ENCODE measurements at places on chromosomes 3 and 15.

GRCh38 chr3:115617591-115617990 lies 5.7 kb upstream of the GAP43 start:
- no peak for DNase-seq

DNA sequence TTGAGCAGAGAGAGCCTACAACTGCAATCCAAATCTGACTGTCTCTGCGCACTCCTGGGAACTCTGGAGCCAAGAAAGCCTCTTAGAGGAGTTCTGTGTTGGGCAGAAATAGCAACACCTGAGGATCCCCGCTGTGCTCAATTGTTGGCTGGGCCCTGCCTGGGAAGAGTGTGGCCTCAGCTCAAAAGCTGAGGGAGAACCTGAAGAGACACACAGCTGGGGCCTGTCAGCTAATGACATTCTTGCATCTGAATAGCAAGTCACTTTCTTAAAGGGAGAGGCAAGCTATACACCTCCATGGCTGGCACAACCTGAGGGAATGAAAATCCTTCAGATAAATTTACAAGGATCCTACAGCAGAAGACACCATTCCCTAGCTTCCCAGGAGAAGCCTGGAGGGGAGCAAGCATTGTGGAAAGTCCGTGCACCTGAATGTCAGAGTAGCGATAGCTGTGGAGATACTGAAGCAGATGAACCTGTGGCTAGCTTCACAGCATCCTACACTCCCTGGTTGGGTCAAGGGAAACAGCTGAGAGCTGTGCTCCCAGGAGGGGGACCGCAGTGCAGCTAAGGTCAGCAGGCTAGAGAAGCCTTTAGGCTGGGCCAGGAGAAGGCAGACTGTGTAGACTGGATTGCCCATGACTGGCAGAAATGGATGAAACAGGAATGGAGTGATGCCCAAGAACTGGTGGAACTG lies 159.9 kb upstream of the PFN2 start:
- no peak for DNase-seq

DNA sequence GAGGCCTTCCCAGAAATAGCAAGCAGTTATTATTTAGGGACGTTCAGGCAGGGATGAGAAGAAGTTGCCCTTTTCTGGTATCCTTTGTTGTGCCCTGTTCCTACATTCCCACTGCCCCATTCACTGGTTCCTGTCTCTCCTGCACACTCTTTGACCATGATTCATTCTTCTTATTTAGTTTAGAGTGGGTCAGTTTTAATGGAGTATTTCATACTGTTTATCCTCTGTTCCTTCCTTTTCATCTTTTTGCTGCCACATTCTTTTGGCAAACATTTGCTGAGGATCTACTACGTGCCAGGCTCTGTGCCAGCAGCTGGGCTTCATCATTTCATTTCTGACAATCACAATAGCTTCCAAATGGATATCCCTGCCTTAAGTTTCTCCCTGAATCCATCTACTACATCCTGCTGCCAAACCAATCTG lies 11.8 kb upstream of the EID1 start:
- no peak for DNase-seq

- no peak for DNase-seq
These were observed 84.5 kb downstream of the COL6A6 start for GRCh38 chr3:130601442-130601971.

- no peak for DNase-seq
These were observed 111.5 kb downstream of the FBN1 start for GRCh38 chr15:48533982-48534381.

- no peak for DNase-seq
These were observed 231.9 kb downstream of the DTWD1 start for GRCh38 chr15:49852756-49853155.

- no peak for DNase-seq
These were observed 29.9 kb downstream of the IL5RA start for GRCh38 chr3:3080309-3080708.

GRCh38 chr3:70982700-70983140 lies 600.8 kb downstream of the FOXP1 start:
- no peak for DNase-seq

- no peak for DNase-seq
These were observed 8.8 kb downstream of the DLL4 start for GRCh38 chr15:40937762-40938535.

DNA sequence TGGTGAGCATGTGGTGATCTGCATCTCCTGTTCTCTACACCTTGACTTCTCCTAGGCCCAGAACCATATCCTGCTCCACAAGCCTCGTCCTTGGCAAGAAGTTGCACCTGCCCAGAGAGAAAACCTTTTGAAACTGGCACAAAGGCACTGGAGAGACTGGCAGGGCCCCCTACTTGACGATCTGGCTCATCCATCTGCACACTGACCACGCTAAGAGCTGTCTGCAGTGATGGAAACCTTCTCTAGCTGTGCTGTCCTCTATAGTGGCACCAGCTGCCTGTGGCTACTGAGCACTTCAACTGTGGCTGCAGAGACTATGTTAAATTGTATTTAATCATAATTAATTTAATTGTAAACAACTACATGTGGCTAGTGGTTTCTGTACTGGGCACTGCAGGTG lies 26.2 kb upstream of the SRP14 start:
- no peak for DNase-seq

DNA sequence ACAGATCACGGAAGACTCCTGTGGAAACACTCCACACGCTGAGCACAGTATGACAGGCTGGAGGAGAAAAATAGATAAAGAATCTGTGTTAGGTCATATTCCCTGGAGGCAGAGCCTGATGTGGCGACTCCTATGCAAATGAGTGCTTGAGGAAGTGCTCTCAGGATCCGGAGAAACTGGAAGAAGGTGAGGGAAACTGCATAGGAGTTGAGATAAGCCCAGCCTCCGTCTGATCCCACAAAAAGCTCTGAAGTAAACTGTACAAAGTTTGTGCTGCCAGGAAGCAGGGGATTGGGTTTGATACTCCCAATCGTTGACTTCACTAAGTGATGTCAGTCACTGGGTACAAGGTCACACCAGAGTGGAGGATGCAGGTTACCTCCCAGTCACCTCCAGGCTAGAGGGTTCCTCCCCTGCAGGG lies 33.4 kb downstream of the OSBPL10 start:
- DNase-seq = no peak

GRCh38 chr3:184954251-184954650 lies 142.3 kb downstream of the VPS8 start:
- no peak for DNase-seq

DNA sequence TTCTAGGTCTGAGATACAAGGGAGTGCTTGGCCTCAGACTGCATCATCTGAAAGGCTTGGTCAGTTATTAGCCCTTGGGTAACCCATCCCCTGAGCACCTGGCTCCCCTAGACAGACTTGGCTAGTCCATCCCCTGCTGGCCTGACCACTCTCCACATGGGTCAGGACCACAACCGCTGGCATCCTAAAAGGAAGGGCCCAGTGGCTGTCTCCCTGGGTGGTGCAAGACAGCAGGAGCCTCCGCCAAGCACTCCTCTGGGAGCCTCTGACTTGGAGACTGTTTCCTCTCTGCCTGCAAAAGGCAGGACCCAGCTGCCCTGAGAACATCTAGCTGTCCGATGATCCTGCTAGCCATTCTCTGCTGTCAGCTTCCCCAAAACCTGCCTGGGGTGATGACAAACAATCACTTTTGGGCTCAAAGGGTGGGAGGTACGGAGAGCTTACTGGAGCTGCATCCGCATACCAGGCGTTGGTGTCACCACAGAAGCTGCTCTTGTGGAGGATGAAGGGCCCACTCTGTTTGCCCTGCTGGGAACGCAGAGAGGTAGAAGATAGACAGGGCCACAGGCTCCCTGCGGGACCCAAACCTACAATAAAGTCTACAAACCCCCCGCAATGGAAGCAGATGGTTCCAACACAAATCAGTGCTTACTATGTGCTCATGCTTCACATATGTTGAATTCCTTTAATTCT lies 108.0 kb upstream of the PRR20G start:
- DNase-seq = no peak

GRCh38 chr3:69288161-69288895 lies 97.6 kb downstream of the FRMD4B start:
- no peak for DNase-seq

GRCh38 chr3:115204475-115204874 lies 57.4 kb upstream of the ZBTB20 start:
- DNase-seq = no peak

GRCh38 chr3:169179321-169179720 lies 484.2 kb downstream of the MECOM start:
- DNase-seq = no peak

- no peak for DNase-seq
These were observed 55.1 kb upstream of the PIK3CB start for GRCh38 chr3:138889792-138890191.

- no peak for DNase-seq
These were observed 983.7 kb downstream of the MCTP2 start for GRCh38 chr15:95215017-95215416.

DNA sequence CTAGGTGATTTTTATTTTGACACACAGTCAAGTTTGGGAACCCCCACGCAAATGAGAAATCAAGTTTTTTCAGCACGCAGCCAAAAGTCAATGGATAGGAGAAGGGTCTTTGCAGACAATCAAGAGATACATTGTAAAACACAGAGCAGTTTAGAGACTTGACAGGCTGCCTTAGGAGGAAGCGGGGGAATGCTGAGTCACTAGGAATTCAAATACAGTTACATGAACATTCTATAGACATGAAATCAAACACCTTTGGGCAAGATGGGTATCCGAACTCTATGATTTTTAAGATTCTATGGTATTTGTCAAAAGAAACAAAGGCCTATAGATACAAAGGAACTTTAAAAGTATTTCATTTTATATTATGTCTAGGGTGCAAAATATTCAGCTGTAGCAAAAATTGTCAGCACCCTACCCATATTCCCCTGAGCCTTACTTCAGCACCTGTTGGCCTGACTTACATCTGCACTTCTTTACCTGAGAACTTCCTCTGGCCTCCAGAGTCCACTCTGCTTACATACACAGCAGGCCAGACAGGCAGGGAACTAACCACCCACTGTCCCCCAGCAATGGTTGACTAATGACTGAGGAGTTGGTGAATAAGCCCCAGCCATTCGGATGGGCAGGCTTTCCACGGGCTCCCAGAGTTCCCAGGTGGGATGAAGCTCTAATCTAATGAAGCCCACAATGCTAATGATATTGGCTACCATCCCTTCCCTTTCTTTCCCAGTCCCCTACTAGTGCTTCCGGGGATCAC lies 289.3 kb upstream of the RORA start:
- no peak for DNase-seq

DNA sequence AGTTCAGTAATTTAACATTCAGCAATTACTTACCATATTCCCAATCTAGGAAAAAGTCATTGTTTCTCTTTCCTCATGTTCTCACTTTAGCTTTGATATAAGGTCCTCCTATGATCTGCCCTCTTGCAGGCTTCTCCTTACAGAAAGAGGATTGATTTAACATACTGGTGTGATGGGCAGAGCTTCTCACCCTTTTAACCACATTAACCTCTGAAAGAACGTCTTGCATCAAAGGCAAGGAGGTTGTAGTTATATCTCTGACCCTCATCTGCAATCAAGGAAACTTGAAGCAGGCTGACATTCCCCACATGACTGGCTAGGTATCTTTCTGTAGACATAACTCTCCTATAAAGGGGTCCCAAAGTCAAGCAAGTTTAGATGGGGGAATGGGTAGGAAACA lies 39.5 kb downstream of the BTLA start:
- DNase-seq = no peak

- DNase-seq = no peak
These were observed 236.0 kb downstream of the VPS13C start for GRCh38 chr15:61824291-61824690.

DNA sequence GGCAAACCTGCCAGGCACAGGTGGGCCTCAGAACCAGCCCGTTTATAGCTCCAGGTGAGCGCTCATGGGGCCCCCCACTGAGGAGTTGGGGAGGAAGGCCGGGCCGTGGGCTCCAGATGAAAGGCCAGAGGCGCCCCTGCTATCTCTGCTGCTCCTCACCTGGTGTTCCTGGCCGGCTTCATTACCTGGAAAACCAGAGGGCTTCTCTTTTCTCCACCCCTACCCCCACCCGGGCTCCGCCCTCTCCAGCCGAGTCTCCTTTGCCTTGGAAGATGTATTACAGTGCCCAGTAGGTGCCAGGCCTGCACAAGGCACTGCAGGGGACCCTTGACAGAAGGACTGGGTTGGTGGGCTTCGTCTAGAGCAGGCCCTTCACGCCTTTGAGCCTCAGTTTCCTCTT lies 111.4 kb downstream of the WNT7A start:
- DNase-seq = no peak

DNA sequence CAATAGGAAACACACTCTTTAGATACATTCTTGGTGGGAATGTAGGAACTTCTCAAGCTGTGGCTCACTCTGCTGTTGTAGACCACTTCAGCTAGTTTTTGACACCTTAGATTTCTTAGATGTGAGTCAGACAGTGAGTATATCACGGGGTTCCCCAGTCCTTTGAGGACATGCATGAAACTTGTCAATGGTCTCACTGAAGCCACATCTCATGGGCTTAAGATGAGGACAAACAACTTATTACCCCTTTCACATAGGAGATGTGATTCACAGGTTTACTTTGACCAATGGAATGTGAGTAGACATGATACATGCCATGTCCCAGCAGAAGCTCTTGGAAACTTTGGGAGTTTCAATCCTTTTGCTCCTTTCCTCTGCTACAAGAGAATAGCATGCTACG lies 325.5 kb downstream of the CHST2 start:
- DNase-seq = no peak

- DNase-seq = no peak
These were observed 104.9 kb downstream of the OCA2 start for GRCh38 chr15:27993996-27994780.

DNA sequence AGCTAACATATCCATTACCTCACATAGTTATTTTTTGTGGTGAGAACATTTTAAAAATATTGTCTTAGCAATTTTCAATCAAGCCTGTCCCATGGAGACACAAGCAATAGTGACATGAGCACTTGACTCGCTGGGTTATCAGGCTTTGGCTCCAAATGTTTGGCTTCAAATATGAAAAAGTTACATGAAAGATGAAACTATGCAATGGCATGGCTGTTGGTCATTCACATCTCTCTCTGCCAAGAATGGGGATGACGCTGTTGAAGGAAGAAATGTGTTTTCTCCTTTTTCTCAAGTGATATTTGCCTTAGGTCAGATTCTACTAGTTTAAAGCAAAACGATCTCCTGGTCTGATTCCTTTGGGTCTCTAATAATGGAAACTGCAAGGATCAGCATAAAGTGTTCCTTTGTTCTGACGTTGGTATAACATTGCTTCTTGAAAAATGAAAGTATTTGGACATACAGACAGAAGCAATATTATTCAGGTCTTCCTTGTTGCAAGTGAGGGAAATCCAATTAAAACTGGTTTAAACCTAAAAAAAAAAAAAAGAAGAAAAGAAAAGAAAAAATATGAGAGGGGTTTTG lies 71.2 kb downstream of the SSUH2 start:
- DNase-seq = no peak

DNA sequence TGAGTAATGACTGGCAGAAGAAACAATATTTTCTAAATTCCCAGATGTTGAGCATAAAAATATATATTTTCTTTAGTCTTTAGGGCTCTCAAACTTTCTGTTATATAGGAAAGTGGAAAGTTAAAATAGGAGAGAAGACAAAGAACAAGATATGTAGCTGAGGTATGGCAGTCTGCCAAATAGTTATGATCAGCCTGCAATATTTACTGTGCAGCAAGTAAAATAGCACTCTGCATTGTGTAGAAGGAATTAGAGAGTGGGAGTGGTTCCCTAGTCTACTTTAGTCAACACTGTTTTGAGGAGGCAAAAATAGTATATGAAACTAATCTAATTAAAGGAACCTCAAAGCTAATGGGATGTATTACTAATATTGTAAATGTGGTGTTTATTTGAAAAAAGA lies 978.1 kb upstream of the ALCAM start:
- DNase-seq = no peak

GRCh38 chr3:52532517-52532837 lies 1.2 kb downstream of the NT5DC2 start:
- DNase-seq = no peak
